ENCODE measurements at places on chromosomes 1 and 21.

- DNase-seq: no peak
Observed at GRCh38 chr1:2587071-2587859, 688 bp downstream of the PRXL2B start.

GRCh38 chr1:94863297-94863911 lies 43.2 kb downstream of the SLC44A3 start:
- DNase-seq: no peak

- no peak for DNase-seq
Observed at GRCh38 chr21:45303751-45304475, 16.2 kb upstream of the POFUT2 start.

DNA sequence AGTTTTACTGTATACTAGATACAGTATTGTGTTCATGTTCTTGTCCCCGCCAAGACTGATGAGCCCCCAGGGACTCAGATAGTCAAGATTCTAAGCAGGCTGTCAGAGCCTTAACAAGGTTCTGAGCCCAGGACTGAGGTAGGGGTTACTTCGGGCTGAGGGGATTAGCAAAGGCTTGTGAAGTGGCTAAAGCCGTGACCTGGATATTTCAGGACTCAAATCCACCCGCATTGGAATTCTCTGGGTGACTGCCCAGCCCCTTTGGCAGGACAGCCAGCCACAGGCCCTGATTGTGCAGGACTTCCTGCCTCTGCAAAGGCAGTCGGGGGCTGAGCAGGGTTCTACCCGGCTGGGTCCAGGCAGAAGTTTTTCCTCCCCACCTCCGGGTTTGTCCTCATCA lies at the start of gene PLA2G5:
PLA2G5 (plus strand) TSS at position 321 of the 400 bp plus-strand sequence. CDS start 14,637 bp downstream, outside the sequence.
- no peak for DNase-seq

DNA sequence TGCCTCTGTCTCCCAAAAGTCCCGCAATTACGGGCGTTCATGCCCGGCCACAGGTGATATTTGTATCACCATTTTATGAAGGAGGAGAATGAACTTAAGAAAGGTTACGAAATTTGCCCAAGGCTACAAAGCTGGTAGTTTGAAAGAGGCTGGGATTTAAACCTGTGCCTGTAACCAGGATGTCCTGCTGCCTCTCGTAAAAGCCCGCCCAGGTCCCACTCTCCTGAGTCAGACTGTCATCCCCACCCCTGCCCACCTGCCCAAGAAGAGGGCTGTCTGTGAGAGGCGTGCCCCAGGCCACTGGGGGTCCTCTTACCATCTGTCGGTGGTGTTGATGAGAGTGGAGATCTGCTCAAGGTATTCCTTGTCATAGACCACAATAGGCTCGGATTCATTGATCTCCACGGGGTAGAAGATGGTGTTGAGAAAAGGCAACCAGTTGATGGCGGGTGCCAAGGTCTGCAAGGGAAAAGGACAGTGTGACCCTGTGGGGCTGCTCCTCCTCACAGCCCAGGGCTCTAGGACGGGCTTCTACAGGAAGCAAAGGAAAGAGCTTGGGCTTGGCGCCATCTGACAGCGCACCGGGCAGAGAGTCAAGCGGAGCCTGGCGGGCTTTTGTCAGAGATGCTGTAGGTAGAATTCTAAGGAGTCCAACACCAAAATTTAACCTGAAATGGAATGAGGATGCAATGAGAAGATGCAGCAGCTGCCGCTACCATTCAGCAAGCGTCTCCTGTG lies 43.2 kb downstream of the ECE1 start:
- DNase-seq: no peak

DNA sequence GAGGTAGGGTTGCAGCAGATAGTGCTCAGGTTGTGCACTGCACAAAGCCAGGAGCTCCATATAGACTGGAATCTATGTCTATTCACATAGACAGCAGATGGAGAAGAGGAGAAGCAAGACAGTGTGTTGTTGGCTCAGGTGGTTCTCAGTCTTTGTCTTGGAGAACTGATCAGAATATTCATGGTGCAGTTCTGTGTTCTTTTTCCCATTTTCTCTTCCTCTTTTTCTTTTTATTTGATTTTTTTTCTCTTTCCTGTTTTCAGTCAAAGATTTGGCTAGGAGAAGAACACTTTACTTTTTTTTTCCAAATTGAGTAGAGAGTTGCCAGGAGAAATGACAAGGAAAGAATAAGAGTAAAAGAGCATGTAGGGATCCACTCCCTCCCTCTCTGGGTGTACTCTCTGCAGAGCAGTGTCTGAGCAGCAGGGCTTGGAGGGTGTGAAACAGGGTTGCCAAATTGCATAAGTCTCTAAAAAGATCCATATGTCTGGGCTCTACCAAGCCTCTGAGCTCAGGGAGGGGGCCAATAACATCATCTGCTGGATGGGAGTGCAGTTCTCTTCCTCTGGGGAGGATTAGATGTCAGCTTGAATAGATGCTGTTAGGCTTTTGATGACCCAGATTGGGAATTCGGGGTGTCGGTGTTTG lies 8.7 kb upstream of the CD34 start:
- no peak for DNase-seq
